Prostate gland (tissue), 2 donors: ENCODE measurements at places on chromosomes 3 and 15.
A peak's percentile ranks its signal among the peaks of the same experiment; 100 is the strongest.

DNA sequence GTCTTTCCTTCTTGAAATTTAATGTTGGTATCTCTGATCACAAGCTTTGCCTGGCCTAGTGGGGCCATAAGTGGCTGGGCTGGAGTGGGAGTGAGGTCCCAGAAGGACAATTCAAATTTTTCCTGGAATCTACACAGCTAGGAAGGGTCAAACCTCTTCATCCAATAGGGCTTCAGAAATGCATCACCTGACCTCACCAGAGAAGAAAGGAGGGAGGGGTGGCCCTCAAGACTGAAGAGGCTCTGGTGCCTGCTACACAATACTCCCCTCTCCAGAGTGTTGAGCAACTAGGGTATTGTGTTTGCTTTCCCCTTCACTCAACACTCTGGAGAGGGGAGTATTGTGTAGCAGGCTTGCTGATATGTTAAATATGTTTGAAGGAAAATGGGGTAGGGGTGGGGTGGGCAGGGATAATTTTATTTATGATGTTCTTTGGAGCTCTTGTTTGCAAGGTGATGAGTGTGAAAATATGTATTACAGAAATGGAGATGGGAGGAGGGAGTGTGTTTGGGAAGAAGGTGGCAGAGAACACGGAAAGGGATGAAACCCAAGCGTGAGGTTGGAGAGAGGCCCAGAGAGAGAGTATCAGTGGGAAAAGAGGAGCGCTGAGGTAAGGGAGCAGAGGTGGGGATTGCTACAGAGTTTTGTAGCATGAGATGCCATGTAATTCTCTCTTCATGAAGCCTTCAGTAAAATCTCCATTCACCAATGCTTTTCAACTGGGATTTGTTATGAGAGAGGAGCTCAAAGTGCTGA lies 5.7 kb upstream of the KLHL24 start:
- no peak for DNase-seq

GRCh38 chr15:36784717-36785116 lies 205.3 kb downstream of the CDIN1 start:
- no peak for DNase-seq

DNA sequence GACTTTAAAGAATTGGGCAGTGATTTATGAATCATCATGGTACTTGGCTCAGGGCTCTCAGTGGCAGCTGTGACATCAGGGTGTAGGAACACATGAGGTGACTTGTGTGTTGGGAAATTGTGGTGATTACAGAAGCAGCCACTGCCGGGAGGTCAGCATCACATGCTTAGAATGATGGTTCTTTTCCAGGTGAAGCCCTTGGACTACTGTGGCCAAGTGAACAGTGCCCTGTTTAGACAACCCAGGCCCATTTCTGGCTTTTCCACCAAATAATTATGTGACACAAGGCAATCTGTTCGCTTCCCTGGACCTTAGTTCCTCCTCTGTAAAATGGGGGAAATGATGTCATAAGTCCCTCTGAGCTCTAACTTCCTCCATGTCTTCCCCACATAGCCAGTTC lies 139.7 kb upstream of the ROPN1 start:
- DNase-seq: no peak

DNA sequence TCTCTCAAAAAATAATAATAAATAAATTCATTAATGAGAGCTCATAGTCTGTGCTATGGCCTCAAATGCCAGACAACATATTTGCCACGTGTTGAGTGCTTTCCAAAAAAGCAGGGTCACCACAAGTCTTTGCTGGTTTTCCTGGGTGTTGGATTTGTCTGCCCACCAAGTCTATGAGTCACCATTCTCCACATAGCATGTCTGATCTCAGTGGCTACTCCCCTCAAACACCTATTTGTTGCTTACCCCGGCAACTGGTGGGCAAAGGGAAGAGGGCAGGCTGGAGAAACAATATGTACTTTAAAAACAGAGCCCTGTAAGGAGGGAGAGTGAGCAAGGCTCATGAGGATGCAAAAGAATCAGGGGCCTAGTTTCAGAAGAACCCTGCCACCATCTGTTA lies 120.0 kb upstream of the ARRDC4 start:
- DNase-seq: no peak

DNA sequence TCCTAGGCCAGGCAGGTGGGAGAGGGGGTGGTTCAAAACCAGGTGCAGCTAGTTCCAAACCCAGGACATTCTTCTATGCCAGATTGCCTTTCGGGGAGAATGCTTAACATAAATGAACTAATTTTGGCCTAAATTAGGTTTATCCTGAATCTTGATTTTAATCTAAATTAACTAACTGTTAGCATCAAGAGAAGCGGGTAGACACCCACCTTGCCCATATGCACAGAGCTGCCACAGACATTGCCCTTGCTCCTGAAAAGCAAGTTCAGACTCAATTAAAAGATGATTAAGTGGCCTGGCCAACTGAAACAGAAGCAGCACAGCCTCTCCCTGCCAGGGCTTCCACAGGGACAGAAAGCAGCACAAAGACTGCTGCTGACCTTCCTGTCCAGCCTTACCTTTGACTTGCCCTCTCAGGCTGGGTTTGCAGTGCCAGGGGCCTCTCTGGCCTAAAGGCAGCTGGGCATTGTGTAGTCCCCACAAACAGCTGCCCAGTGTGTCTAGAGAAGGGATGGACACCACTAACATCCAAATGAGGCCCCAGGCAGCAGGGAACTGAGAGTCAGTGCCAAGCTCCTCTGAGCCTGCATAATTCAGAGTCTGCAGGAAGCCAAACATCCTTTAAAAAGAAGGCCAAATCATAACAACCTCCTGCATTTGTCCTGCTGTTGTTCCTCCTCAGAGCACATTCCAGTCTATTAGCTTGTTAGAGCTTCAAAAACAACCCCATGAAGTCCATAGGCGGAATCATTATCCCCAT lies 15.4 kb upstream of the OXTR start:
- DNase-seq: no peak

GRCh38 chr3:18751514-18751913 lies 326.4 kb upstream of the SATB1 start:
- DNase-seq: no peak

GRCh38 chr3:54761637-54762036 lies 166.2 kb downstream of the LRTM1 start:
- no peak for DNase-seq

DNA sequence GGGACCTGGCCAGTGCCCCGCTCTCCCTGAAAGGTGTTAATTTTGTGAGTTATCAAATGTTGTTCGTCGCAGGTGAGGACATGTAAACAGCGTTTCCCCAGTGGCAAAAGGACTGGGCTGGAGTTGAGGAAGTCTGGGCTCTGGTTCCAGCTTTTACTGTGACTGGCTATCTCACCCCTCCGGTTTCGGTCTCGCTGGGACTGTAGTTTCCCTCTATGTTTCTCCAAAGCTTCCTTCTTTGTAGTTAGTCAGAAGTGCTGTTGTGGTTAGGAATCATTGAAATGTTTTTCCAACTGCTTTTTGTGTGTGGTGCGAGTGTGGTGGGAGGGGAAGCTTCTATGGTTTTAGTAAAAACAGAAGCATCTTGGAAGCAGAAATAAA lies 990 bp upstream of the CLDN1 start:
- no peak for DNase-seq

GRCh38 chr15:83498801-83499200 lies 51.7 kb downstream of the SH3GL3 start:
- no peak for DNase-seq

DNA sequence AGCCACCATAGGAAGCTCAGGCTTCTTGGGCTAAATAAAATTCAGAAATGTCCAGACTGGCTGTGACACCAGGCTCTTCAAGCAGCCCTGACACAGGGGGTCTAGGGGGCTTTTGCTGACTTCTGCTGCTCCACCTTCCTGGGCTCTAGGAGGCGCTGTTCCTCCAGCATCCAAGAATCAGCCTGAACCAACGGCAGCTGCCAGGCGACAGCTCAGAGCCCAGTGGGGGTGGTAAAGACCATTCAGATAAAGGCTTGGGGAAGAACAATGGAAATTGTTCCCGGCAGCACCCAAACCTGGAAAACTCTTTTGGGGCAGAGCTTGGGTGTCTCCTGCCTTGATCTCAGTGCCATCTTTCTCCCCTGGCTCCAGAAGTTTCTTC lies 21.6 kb upstream of the PSTPIP1 start:
- no peak for DNase-seq

DNA sequence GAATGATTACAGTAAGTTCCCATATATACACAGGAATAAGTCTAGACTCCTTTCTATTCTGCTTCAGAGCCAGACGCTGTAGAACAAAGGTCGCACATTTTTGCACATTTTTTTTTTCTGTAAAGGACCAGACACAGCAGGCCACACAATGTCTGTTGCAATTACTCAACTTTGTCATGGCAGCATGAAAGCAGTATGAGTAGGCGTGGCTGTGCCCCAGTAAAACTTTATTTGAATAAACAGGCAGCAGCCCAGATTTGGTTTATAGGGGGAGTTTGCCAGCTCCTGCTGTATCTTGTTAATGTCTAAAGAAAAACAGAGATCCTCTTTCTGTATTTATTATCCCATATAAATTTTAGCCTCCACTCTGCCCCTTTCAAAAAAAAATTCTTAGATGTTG lies 708.3 kb downstream of the FHIT start:
- peak; percentile 56 for DNase-seq

GRCh38 chr3:127764841-127765362 lies 57.4 kb downstream of the MGLL start:
- no peak for DNase-seq

DNA sequence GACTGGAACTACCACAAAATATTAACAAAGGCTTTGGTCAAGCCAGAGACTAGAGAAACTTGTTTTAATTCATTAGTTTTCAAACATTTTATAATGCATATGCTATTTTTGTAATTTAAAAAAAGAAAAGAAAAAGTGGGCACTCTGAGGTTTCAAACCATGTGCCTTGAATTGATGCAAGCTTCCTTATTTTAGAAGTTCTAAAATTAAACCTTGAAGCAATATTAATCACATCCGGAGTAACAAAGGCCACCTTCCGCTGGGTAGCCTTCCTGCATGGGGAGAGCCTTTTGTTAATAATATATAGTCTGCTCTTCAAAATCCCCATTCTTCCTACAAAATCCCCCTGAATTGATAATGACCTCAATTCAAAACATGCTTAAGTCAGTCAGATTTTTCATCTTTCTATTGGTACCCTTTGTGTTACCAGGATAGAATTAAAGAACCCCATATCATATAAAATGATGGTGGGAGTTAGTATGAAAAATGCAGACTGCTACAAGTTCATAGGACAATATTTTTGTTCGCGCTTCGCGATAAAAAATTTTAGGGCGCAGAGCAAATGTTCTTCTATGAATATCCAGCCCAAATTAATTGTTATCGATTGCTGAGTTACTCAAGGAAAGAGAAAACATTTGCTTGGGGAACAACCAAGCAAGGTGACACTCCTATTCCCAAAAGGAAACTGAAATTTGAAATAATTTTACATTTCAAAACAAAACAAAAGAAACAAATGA lies 30.6 kb downstream of the LDHAL6B start:
- DNase-seq: no peak

GRCh38 chr3:122004991-122005565 lies 17.0 kb downstream of the ILDR1 start:
- no peak for DNase-seq

- DNase-seq: no peak
These were observed 311.3 kb downstream of the NTRK3 start for GRCh38 chr15:87945246-87945645.

GRCh38 chr3:139319428-139320402 lies 24.1 kb upstream of the MRPS22 start:
- DNase-seq: no peak

GRCh38 chr15:98980899-98981228 lies 26.7 kb downstream of the PGPEP1L start:
- no peak for DNase-seq

DNA sequence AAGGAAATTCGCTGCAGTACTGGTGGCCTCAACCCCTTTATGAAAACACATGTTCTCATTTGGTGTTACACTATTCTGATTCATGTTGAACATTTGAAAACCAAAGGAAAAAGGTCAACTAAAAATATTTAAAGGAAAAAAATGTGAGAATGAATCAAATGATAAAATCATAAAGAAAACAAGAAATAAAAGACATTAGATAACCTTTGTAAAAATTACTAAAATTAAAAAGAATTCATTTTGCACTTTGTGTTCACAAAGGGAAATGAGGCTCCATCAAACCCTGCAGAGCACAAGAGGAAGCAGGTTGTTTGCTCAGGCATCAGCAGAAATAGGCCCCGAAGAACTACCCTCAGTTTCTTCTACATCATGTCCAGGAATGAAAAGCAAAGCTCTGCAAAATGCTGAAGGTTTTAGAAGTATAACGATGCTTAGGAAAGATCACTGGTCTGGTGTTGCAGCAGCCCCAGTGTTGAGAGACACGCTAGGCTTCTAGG lies 41.2 kb downstream of the MAP4 start:
- no peak for DNase-seq

DNA sequence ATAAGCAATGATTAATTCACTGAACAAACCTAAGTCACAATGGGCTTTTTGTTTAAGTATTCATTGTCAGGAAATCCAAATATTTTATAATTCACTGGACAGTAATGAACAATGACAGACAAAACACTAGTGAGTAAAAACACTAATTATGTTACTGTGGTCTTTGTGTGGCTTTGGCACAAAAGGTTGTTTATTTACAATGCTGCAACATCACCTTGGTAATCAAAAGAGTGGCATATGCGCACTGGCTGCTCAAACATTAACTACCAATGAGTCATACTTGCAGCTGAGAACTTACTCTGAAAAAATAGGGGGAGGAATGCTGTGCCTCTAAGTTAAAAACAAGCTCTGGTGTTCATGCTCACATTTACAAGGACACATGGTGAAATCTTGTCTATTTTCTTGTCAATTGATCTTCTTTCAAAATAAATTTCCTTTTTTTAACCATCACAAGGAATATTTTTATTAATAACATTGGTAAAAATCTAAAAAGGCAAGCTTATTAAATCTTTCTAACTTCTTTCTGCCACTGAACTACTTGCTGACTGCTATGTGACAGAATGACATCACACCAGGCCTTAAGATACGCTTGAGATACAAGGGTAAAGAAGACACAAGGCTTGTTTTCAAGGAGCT lies 85.2 kb upstream of the PPIB start:
- DNase-seq: peak; percentile 13
